ENCODE measurements at places on chromosomes 2 and 18.
A peak's percentile ranks its signal among the peaks of the same experiment; 100 is the strongest.

- DNase-seq, result no peak
These were observed 158.3 kb downstream of the LDLRAD4 start for GRCh38 chr18:13376841-13377351.

DNA sequence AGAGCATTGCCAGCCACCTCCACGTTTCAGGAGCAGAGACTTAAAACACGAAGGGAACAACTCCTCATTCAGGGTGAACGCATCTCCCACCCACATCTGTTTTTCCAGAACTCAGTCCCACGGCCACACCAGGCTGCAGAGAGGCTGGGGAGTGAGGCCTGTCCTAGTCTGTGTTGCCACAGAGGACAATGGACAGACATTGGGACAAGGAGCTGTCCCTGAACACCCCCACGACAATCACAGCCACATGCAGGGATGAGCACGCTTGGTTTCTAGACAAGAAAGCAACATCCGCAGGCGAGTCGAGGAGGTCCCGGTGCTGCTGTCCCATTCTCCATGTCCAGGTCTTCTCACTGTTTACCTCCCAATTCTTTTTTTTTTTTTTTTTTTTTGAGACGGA, 167.4 kb downstream of the EIPR1 start:
- DNase-seq, result no peak

DNA sequence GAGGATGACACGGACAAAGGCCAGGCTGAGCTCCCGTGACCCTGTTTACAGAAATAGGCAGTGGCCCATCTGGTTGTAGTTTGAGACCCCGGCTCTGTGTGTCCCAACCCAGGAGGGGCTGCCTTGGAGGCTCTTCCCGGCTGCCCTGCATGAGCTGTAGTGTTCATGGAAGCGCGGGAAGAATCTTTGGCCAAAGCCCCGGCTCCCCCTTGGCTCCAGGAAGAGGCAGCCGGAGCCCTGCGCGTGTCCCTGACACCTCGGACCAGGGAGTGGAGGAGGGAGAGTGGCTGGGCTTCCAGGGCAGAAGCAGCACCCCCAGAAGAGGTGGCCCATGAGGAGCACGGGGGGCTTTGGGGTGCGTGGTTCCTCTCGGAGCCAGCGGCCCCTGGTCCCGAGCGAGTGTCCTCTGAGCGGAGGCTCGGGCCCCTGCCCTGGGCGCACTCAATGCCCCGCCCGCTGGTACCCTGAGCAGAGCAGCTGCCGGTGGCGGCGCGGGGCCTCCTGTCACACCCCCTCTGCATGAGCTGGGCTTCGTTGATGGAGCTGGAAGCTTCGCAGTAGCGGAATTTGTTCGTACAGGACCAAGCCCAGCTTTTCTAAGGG, 21.7 kb downstream of the GPR35 start:
- DNase-seq, result no peak

GRCh38 chr2:153222231-153223165, 256.1 kb downstream of the RPRM start:
- DNase-seq, result no peak

GRCh38 chr2:143284087-143284675, 155.0 kb downstream of the ARHGAP15 start:
- DNase-seq, result peak; percentile 16

DNA sequence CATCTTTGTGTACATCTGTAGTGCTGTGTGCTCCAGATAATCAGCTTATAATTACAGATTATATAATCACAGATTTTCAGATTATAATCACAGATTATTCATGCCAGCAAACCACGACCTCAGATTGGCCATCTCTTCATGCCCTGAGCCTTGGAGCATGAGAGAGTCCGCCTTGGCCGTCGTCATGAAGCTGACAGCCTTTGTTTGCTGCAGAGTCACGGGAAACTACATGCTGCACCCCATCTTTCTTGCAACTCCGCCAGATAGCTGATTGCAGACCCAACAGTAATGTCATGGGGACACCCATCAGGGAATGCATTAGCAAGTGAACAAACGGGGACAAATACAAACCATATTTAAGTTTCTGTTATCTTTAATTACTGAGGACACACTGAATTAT, 7.3 kb downstream of the TMEM178A start:
- DNase-seq, result no peak

- DNase-seq, result no peak
These were observed 62.8 kb downstream of the GRB14 start for GRCh38 chr2:164558450-164558849.
